ENCODE measurements at places on chromosomes 1 and 21.

DNA sequence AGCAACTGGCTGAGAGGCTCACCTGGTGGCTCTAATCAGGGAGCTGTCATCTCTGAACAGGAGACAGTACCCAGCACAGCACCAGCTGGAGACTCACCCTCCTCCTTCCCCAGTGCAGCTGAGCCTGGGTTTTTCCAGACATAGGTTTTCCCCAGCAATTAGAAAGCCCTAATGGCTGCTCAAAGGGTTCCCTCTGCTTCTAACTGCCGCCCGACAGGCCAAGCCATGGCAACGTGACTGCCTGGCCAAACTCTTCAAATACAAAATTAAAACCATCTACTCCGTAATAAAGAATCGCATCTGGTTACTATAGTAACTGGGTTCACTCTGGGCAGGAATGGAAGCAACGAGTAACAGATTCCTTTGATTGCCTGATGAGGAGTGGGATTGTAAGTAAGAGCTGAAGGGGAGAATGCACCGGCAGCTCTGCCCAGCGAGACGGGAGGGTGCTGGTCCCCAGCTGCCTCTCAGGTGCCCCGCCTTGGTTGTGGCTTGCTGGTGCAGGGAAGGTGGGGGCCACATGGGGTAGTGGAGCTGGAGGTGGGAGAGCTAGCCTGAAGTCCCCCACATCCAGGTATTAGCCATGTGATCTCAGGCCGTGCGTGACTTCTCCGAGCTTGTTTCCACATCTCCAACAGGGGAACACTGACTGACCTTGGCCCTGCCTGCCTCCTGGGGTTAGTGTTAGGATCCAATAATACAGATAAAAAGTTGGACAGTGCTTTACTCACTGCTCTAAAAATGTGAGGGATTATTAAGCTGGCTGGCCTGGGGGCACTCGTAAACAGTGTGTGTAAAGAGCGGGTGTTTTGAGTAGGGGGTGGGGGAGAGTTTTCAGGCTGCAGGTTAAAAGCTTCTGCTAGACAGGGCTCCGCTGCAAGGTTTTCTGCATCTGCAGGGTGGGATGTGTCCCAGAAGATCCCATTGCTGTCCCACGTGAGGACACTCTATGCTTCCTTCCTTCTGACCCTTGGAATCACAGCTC lies 94.2 kb downstream of the KCNN3 start:
- DNase-seq, result no peak

DNA sequence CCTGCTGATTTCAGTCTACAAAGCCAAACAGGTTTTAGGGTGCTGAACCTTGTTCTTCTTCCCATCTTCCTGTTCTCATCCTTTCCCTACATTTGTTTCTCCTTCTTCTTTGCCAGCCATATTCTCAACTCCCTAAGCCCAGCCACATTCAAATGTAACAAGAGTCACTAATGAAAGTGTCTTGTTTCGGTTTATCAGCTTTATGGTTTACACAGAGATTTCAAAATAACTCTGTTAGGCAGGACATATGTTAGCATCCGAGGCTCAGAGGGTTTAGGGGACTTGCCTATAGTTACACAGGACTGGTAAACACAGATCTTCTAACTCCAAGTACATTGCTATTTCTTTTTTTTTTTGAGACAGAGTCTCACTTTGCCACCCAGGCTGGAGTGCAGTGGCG lies 61.3 kb downstream of the NDUFS5 start:
- DNase-seq, result no peak

- no peak for DNase-seq
Observed at GRCh38 chr1:235933017-235933765, 66.5 kb upstream of the LYST start.

DNA sequence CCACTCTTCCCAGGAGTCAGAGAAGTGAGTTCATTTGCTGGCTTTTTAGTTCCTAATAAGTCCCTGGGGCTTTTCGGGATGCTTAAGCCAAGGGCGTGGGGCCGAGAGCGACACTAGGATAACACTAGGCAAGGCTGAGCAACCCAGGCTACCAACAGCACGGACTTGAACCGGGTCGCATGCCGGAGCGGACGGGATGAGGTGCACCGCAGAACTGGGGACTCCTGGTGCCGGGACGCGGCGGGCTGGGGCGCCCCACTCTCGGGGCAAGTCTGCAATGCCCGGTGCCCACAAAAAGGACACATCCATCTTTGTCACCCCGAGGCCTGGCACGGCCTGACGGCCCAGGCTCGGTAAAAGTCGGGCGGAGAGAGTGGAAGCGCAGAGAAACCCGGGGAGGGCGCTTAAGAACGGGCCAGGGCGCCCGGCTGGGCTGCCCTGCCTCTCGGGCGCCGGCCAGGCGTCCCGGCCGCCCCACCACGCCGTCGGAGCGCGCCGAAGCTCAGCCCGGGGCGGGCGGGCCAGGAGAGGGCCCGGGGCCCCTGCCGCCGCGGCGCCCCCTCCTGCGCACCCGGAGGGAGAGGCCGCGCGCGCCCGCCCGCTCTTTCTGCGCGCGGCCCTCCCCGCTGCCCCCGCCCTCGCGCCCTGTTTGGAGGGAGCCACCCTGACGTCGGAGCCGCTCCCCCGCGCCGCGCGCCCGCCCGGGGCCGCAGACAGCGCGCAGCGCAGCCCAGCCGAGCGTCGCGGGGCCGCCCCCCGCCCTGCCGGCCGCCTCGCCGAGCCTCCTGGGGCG lies at the start of gene NBL1:
Gene NBL1 (plus strand): TSS at position 710 of the 793 bp plus-strand sequence. CDS start 10,720 bp downstream, outside the sequence.
- peak; percentile 55 for DNase-seq

DNA sequence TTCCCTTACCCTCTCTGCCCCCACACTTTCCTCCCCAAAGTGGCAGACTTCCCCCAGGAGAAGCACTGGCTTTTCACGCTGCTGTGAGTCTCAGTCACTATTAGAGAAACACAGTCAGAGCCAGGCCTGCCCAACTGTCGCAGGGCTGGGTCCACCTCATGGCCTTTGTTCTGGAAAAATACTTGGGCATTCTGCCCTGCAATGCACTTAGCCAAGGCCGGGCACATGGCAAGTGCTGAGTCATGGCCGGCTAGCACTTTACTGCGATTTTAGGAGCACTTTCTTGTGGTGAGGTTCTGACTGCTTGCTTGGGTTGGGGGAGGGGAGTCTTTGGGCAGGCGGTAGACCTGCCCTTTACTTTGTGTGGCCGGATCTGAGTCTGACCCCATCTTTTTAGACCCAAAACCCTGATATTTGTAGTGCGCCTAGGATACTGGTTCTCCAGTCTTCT lies 7.7 kb downstream of the EPHX1 start:
- peak; percentile 82 for DNase-seq

DNA sequence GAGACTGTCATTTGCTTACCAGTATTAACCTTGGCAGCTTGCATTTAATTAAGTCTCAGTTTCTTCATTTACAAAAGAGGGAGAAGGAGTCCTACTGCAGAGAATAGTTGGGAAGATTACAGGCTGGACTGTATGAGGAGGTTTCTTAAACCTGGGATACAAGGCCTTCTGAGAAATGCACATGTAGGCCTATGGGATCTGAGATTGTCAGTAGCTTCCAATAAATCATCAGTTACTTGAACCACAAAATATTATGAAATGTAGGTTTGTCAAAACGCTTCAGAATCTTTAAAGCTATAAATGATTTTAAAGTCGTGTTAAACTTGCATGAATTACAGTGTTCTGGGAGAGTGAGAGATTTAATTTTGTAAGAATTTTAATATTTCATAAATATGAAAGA lies 69.6 kb downstream of the NRIP1 start:
- DNase-seq, result no peak

GRCh38 chr1:147377263-147378246 lies 135.1 kb downstream of the CHD1L start:
- no peak for DNase-seq

DNA sequence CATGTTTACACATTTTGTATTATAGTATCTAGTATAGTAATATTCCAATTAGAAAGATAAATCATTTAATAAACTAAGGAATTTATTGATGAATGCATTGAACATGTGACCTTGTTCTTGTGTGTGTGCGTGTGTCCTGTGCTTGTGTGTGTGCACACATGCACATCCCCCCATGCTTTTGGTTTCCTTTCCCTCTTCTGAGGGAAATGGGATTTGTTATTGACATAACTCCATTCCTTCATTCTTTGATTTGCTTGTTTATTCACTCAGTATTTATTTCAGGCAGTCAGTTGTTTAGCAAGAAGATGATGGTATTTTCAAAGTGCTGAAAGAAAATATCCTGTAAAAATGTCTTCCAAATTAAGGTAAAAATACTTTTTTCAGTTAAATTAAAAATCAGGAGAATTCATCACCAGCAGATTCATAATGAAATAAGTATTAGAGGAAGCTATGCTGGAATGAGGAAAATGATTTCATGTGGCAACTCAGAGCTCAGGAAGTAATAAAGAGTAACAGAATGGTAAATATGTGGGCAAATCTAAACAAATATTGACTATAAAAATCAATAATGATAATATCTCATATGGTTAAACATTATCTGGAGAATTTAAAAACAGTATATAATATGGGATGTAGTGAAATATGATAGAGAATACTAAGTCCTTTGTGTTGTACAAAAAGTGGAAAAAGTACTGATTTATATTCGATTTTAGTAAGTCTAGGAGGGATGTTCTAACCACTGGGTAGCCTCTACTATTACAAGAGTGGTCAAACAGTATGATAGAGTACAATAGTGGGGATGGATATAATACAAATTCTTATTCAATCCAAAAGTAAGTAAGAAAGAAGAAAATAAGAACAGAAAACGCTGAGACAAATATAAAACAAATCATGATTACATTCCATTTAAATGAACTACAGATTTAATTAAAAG lies 35.2 kb upstream of the SIPA1L2 start:
- no peak for DNase-seq

- peak; percentile 60 for DNase-seq
Observed at GRCh38 chr1:205488074-205488723, 16.3 kb upstream of the CDK18 start.

DNA sequence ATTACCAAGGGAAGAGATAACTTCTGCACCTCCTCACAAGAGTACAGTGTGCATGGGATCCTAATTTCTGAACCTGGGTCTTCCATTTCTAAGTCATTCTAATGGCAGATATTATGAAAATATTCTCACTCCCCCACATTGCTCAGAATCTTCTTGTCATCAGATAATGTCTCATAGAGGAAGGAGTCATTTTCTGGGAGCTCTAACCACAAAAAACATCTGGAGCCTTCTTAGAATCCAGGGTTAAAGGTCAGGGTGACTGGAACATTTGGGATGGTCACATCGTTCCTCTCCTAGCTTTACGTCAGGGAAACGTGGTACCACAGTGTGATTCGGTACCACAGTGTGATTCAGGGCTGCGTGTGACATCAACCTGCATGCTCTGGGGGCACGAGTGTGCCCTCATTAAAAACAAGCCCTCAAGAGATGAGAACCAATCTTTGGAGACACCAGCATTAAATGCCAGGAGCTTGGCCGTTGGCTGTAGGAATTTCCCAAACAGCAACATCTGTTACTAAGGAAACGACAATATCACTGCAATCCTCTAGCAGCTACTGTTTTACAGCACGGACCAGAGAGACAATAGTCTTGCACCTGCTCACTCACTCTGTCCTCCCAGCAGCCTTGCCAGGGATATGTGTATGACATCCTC lies 179.1 kb downstream of the PSMG1 start:
- peak; percentile 92 for DNase-seq

GRCh38 chr1:37866491-37866890 lies 7.1 kb upstream of the MTF1 start:
- DNase-seq, result no peak

DNA sequence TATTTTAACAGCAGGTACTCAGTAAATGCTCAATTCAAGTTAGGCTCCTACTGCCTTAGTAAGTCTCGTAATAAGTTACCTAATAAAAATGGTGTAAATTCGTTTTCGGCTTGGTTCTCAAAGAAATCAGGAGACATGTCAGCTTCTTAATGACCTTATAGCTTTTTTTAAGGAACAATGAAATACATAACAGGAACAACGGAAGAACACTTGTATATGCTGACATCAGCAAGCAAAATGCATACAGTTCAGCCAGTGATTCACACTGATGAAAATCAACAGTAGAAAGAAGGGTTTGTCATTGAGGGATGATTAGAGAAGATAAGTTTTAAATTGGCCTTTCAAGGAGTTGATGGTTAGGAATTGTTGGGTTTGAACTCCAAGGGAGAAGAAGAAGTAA lies 13.3 kb downstream of the RPTN start:
- no peak for DNase-seq

DNA sequence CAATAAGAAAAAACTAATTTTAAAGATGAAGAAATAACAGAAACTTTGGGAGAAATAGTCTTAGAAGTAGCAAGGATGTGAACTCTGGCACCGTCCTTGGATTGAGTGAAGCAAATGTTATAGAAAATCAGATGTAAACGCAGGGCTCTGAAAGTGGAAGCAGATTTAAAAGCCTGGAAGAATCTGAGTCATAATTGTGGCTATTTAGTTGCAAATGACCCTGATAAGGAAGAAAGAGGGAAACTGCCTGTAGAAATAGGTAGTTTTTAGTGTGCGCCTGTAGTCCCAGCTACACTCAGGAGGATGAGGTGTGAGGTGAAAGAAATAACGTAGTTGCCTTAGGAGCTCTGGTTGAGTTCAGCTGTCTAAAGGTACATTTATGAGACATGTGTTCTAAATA lies 101.0 kb downstream of the NGF start:
- no peak for DNase-seq

GRCh38 chr1:12439073-12439472 lies 178.9 kb downstream of the DHRS3 start:
- DNase-seq, result no peak
